ENCODE measurements at places on chromosomes 3 and 15.

- no peak for DNase-seq
Observed at GRCh38 chr3:172666181-172666872, 44.5 kb downstream of the NCEH1 start.

- DNase-seq, result no peak
Observed at GRCh38 chr15:35256141-35256540, 171.0 kb upstream of the NANOGP8 start.

GRCh38 chr15:88312941-88313579, 56.5 kb upstream of the NTRK3 start:
- no peak for DNase-seq

GRCh38 chr3:99863588-99863987, 45.9 kb downstream of the CMSS1 start:
- DNase-seq, result no peak

DNA sequence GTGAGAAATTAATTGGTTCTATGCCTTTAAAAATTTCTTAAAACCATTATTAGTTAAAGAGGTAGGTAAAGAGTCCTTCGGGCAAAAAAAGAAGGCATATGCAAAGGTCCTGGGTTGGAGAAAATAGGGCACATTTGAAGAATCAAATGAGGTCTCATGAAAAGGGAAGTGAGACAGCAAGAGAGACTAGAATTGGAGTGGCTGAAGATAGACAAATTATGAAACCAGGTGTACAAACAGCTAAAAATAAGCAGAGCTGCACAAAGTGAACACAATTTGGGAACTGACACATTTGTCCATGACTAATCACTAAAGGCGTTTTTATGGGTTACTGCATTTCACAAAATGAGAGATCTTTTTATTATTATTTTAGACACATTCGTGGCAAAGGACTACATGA, 581.2 kb downstream of the PYDC2 start:
- no peak for DNase-seq

DNA sequence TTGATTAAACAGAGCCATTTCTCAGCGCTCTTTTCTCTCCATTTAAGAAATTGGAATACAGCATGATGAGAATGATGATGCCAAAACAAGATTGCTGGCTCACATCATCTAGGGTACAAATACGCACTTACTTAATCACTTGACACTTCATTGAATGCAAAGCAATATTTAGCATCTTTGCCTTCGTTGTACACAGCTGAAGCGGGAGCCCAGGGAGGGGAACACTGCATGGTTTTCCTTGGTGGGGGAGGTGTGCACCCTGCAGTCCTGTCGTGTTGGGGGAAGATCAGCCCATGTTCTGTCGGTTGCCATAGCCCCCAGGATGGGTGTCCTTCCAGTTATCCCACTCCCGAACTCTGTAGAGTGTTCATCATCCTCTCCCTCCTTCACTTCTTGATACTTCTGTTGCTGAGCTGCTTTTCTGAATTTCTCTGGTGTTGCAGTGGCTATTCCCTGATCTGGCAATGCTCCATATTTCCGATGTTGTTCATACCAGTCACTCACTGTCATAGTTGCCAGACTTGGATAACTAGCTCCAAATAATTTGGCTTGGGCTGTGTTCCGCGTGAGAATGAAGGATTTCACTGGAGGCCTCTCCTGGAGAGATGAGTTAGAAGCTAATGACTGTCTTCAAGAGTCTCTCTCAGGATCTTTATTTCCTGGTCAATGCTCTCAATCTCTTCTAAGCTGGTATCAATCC, 50.1 kb upstream of the DYNC1LI1 start:
- DNase-seq, result no peak

DNA sequence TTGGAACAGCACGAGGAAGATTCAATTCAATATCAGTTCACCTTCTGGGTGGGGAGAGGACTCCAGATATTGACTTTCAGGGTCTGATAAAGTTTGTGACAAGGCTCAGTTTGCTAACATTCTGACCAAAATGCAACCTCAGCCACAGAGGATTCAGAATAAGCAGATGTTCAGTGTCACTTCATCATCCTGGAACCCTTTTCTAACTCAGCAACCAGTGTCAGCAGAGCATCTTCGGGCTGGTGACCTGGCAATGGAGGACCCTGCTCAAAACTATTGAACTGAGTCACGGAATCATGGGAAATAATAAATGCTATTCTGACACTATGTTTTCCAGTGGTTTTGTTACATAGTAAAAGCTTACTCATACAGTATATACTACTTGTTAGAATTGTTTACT, 433.4 kb upstream of the CFAP20DC start:
- DNase-seq, result no peak

- no peak for DNase-seq
Observed at GRCh38 chr3:50078091-50078490, 10.6 kb upstream of the RBM5 start.

DNA sequence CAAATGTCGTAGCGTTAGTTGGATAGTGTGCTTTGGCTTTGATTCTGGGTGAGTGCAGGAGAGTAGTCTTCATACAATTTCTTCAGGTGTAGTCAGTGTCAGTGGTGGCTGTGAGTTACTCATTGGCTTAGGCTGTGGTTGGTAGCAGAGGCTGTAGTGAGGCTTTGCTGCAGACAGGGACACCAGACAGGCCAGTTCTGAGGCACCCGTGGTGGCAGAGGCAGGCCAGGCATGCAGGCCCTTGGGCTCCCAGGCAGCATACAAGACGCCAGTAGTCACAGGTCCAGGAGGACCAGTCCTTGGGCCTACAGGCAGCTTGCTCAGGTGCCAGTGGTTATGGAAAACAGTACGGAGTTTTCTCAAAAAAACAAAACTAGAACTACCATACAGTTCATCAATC, 61.3 kb downstream of the DMXL2 start:
- no peak for DNase-seq

DNA sequence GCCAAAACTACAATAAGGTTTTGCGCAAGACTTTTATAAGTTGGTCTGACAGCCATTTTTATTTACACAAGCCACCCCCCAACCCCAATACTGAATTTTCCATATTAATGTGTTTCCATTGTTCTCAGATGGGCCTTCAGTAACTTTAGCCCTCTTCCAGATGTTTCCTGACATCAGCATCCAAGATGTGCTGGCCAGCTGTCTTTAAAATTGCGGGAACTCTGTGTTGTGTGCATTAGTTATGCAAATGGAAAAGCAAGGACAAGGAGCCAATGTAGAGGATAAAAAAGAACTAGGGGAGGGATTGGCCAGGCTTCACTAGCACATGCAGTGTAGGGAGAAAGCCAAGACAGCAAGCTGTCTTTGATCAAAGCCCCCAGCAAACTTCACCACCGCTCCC, 45.4 kb downstream of the COMMD2 start:
- DNase-seq, result no peak

DNA sequence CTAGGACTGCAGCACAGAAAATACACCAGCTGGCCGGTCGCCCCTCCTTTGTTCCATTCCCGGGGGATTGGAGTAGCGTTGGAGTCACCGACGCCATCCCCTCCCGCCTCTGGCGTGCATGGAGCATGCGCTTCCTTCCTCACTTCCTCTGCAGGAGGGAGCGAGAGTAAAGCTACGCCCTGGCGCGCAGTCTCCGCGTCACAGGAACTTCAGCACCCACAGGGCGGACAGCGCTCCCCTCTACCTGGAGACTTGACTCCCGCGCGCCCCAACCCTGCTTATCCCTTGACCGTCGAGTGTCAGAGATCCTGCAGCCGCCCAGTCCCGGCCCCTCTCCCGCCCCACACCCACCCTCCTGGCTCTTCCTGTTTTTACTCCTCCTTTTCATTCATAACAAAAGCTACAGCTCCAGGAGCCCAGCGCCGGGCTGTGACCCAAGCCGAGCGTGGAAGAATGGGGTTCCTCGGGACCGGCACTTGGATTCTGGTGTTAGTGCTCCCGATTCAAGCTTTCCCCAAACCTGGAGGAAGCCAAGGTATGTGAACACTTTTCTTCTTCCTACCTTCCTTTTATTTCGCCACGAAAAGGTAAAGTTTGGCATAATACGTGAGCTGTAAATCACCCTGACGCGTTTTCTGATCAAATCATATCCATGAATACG, at the start of gene SCG3:
Gene SCG3 (plus strand): TSS at position 201 of the 661 bp plus-strand sequence. CDS start 253 bp downstream, at position 454.
- peak; percentile 20 for DNase-seq

- no peak for DNase-seq
Observed at GRCh38 chr3:50196253-50196801, 4.9 kb downstream of the GNAT1 start.

- DNase-seq, result no peak
Observed at GRCh38 chr15:45645026-45645980, 10.5 kb downstream of the SQOR start.

- no peak for DNase-seq
Observed at GRCh38 chr15:96716478-96716877, 386.0 kb downstream of the NR2F2 start.

GRCh38 chr3:96430079-96430478, 384.3 kb upstream of the EPHA6 start:
- no peak for DNase-seq

GRCh38 chr15:30974112-30974511, 17.3 kb downstream of the MTMR10 start:
- no peak for DNase-seq

GRCh38 chr3:188400494-188401243, 246.7 kb downstream of the LPP start:
- no peak for DNase-seq

- no peak for DNase-seq
Observed at GRCh38 chr3:166889241-166889640, 490.9 kb downstream of the ZBBX start.

DNA sequence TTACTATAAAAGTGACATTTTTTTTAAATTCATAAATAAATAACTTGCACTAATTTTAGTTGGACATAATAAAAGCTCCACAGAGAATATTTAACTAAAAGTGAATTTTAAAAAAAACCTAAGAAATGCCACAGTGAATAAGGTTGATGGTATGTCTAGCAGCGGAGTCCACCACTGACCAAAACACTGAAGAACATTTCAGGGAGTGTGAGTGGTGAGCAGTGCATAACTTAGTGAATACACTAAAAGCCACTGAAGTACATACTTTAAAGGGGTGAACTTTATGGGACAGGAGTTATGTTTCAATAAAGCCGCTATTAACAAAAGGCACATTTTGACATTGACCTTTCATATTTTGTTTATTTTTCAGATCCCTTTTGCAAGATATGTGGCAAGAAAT, 32.3 kb downstream of the SRP14 start:
- no peak for DNase-seq

GRCh38 chr3:4684117-4684516, 191.0 kb downstream of the ITPR1 start:
- DNase-seq, result no peak

DNA sequence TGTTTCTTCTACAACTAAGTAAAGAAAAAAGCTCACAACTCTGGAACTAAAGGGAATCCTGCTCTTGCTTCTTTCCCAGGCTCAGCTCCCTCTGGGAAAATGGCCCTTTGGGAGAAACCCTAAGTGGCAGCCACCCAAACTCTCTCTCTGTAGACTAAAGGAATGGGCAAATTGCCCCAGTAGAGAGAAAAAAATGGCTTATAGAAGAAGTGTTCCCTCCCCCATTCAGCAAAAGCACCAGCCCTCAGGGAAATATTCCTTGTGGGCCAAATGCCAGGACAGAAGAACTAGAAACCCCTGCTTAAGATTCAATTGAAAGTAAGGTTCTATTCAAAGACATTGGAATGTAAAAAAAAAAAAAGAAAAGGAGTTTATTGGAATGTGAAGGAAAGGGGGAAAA, 603.7 kb upstream of the ALCAM start:
- DNase-seq, result no peak

GRCh38 chr15:39327005-39327730, 253.7 kb upstream of the THBS1 start:
- DNase-seq, result no peak

DNA sequence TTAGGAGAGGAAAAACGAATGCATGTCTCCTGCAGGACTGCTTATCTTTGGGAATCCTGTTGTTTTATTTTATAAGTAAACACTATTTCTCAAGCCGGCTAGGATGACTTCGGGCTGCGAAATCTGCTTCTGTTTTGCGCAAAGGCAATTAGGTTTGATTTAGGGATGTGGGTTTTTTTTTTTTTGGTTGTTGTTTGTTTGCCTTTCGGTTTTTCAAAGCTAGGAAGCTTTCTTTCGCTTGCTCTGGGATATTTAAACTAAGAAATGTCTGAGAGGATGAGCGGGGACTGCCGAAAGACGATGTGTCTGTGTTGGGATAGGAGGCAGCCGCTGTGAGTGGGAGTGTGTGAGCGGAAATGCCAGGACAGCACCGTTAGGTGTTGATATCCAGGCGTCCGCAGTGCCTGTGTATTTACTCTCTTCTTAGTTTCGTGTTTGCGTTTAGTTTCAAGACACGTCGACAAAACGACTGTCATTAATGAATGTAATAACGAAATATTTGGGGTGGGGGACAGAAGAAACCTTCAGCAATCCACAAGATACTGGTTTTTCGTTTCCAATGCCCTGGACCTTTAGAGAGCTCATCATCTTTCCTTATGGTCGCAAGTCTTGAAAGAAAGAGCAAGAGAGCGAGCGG, 604 bp downstream of the ISL2 start:
- no peak for DNase-seq

DNA sequence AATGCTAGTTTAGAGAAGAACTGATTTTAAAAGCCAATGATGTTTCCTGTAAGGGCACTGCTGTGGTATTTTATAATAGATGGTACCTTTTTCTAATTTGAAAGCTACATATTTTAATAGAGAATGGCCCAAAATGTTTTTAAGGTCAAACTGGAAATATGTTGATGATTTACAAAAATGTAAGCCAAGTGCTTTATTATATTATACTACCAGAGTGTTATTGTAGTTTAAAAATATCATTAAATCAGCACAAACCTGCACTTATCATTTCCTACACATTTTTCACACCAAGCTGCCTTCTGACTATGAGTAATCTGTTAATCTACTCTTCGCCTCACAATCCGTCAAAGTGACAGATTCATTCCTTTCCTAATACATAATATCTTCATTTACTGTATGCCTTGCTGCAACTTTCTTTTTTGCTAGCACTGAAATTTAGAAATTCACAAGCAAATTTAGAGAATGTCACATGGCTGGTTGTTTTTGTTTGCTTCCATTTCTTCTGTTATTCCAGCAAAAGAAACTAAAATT, 126.4 kb upstream of the FAM3D start:
- DNase-seq, result no peak

DNA sequence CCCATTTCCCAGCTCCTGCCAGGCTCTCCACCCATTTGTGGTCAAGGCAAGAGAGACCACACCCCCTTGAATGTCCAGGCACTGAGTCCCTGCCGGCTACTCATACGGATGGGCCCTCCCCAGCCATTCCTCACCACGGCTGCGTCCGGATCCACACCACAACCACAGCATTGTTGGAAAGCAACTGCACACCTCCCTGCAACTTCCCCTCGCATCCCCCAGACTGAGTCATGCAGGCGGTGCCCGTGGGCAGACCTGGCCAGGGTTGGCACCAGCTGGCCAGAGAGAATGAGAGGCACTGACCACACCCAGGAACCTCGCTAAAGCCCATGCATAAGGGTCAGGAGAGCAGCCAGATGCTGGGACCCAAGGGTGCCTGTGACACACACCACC, 30.5 kb downstream of the LOXL1 start:
- no peak for DNase-seq

Measured in stimulated activated CD8-positive, alpha-beta memory T cell treated with anti-CD3 and anti-CD28 coated beads, Interleukin-7, amount 100 ng/mL, for 48 hours (primary cell).